ENCODE measurements at places on chromosomes 16 and 17.
A peak's percentile ranks its signal among the peaks of the same experiment; 100 is the strongest.

DNA sequence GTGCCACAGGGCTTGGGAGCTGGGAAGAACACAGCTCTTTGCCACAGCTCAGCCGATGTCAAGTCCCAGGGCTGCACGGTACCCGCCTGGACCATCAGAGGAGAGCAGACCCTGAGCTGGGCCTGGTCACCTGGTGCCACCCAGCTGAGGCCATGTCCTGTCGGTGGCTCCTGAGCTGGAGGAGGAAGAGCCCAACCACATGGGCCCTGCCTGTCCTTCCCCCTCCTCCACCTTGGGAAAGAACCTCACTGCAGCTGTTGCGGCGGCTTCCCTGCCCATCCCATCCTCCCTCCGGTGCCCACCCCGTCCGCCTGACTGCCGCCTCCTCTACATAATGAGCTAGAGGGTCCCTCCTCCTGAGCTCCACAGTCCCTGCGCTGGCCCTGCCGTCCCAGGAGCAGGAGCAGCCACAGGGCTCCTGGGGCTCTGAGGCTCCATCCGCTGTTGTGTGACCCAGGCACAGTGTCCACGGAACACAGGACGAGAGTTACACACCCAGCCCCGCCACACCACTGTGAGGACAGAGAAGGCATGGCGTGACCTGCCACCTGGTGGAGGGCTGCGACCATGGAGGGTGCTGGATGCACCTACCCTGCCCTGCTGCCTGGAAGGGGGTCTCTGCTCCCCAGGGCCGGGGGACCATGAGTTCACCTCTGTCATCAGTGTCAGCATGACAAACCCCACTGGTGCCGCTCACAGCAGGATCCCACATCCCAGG, 21.4 kb upstream of the CHMP6 start:
- DNase-seq, result no peak

DNA sequence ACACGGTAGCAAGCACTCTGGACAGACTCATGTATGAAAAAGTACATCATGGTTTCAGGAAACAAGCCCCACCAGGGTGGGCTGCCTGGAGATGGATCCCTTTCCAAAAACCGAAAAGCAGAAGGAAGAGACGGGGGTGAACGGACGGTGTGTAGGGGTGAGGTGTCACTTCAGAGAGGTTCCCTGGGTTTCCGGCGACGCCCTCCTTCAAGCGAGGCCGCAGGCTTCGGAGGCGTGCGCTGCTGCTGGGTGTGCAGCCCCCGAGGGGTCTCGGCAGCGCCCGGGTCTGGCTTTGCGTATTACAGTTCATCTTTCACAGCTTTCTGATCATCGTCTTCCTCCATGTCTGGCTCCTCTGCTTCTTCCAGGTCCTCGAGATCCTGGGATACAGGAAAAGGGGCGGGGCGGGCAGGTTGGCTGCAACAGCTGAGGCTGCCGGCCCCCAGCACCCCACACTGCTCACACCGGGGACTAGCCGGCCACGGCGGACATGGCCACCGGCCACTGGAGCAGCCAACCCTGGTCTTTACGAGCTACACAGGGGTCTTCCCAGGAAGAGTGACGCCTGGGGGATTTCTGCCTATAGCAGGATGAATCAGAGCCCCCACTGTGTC, 9.0 kb upstream of the PPP1R27 start:
- peak; percentile 82 for DNase-seq

- no peak for DNase-seq
These were observed 12.5 kb downstream of the TIMM22 start for GRCh38 chr17:1009229-1010085.

- DNase-seq, result no peak
These were observed 16.5 kb downstream of the JUP start for GRCh38 chr17:41769985-41770384.

DNA sequence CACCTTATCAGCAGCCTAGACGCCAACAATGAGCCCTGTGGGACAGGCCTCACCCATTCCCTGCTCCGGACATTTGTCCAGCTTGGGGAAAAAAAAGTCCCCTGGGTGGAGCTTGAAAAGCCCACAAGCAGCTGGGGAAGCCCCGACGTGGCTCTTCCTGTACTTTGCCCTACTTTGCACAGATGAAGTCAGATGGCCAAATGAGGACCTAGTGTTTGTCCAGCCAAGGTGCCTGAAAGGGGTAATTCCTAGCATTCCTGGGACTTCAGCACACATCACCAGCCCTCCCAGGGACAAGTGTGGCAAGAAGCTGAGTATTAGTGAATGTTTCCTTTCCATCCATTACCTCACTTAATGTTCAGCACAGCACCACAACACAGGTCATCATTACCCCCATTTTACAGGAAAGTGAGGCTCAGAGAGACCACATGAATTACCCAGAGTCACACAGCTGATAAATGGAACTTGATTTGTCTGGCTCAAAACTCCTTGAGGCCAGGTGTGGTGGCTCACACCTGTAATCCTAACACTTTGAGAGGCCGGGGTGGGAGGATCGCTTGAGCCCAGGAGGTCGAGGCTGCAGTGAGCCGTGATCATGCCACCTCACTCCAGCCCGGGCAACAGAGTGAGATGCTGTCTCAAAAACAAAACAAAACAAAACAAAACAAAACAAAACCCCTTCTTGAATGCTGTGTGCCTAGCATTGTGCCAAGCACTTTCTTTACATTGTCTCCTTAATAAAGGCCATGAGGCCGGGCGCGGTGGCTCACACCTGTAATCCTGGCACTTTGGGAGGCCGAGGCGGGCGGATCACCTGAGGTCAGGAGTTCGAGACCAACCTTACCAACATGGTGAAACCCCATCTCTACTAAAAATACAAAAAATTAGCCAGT, 19.9 kb upstream of the PLLP start:
- DNase-seq, result no peak
